ENCODE measurements at places on chromosomes 1 and 21. TPM values are rescaled to one million over a fixed set of nuclear protein-coding genes. Genes with fewer than 3 reads are reported as not detected.

The CELA2A gene
- not detected for total RNA-seq

The CHML gene
- 11.9 TPM for total RNA-seq

The FAM151A gene
- not detected for total RNA-seq

DNA sequence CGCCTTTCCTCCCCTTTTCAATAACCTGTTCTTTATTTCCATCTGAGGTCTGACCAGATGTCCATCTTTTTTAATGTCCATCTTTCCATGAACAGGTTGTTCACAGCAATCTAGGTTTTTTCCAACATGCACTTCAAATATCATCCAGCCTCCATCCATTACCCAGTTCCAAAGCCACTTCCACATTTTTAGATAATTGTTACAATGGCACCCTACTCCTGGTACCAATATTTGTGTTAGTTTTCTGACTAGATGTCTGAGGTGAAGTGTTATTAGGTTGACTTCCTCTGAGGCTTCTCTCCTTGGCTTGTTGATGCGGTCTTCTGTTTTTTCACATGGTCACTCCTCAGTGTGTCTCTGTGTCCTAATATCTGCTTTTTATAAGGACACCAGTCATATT is 89.4 kb downstream of the OBSCN start:
- no peak for DNase-seq

DNA sequence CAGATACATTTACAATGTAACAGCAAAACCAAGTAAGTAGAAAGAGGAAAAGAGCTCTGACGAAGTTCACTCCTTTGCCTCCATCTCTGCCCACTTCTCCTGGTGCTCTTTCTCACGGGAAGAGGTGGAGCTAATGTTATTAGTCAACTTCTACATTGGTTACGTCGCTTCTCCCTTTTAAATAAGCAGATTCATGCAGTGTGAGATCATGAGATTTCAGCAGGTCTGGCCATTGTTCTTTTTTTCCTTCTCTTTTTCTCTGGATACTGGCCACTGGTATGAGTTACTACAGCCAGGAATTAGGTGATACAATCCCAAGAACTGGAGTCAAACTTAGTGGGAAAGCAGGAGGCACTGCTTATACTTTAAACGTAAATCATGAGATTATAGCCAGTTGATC is 207.1 kb downstream of the AKT3 start:
- DNase-seq: peak; percentile 8

DNA sequence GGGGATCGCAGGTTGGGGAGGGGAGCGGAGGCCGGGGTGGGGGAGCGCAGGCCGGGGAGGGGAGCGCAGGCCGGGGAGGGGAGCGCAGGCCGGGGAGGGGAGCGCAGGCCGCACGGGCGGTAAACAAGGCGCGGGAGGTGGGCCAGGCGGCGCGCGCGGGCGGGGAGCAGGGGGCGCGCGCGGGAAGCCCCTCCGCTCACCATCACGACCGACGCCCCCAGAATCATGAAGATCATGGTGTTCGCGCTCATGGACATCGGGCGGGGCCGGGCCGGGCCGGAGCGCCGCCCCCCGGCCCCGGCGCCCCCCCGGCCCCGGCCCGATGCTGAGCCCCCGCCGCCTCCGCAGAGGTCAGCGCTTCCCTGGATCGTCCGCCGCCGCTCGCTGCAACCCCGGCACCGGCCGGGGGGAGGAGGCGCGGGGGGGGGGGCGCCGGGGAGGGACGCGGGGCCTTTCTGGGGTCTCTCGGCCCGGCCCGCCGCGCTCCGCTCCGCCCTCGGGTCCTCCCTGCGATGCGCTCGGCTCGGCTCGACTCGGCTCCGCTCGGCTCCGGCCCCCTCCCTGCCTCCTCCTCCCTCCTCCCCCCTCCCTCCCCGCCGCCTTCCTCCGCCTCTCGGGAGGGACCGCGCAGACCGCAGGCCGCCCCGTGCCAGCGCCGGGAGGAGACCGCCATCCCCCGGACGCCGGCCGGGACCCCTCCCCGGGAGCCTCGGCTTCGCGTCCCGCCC is at the start of gene TMEM240:
Gene TMEM240 (minus strand): TSS at position 535 of the 728 bp plus-strand sequence. CDS start 278 bp downstream, at position 257.
- no peak for DNase-seq

Data from M059J (cell line).